ENCODE measurements at places on chromosomes 3 and 15.

DNA sequence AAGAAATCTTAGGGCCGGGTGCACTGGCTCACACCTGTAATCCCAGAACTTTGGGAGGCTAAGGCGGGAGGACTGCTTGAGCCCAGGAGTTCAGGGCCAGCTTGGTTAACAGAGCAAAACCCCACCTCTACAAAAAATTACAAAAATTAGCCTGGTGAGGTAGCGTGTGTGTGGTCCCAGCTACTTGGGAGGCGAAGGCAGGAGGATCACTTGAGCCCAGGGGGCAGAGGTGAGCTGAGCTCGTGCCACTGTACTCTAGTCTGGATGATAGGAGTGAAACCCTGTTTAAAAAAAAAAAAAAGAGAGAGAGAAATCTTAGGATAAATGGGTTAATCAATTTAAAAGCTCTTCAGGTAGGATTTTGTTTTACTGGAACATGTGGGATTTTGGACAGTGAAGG, 31.2 kb upstream of the DUT start:
- DNase-seq = no peak

DNA sequence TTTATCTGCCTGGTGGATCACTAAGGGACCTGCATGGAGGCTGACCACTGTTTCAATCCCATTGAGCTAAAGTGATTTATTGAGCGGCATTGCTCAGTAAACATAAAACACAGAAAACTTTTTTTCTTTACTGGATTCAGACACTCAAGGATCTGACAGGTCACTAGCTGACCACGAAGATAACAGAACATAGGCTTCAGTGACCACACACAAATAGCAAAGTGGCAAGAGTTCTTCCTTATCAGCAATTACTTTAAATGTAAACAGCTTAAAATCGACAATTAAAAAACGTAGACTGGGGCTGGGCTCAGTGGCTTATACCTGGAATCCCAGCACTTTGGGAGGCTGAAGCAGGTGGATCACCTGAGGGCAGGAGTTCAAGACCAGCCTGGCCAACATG, 48.7 kb downstream of the STAG1 start:
- DNase-seq = no peak

DNA sequence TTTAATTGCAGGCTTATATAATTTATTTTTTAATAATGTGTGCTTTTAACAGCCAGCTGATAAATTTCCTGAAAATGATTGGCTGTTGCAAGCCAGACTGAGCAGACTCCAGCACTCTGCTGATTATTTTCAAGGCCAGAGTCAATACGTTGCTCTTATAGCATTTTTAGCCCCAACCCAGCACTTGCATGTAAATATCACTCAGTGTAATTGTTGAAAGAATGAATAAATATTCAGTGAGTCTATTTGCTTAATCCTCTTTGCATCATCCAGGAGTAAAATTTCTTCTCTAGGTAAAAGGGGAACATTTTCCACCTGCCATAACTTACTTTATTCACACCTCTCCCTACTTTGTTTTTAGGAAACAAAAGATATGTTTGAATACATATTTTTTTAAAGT, 2.9 kb downstream of the GABRR3 start:
- no peak for DNase-seq

- no peak for DNase-seq
These were observed 537 bp downstream of the GRAMD2A start for GRCh38 chr15:72197041-72197459.

DNA sequence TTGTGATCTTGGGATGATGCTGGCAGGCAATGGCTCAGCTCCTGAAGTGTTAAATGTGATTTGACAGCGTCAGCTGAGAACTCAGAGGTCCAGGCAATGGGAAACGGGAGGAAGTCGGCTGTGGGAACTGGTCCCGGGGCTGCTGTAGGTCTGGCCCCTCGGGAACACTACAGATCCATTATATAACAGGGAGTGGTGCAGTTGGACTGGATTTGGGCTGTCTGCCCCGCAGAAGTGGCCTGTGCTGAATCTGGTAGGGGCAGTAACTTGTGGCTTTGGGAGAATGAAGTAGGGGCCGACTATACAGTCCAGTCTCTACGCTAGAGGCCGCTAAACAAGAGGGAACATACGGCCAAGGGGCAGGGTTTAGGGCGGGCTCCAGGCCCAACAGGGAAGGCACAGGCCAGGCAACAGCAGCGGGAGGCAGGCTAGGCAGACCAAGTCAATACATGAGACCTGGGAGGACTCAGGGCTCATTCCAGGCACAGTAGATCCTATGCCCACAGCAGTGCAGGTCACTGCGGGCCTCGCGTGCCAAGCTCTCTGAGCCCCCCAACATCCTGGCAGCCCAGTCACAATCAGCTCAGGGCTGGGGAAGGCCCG, 20.3 kb upstream of the IL16 start:
- DNase-seq = no peak

DNA sequence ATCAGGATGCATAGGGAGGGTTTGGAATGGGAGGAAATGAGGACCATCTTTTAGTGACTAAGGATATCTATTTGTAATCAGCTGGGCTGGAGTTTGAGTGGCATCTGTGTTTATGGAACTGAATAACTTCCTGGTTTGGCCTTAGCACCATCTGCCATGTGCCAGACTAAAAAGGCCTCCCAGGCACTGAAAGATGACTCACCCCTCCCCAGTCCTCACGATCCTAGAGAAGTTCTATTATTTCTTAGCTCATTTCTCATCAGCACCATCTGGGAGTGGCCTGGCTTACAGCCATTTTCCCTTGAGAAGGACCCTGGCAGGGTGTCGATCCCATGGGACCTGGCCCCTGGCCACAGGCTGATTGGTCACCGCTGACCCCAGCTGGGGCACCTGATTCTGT, 23.9 kb upstream of the CTXND1 start:
- DNase-seq = peak; percentile 70

- DNase-seq = no peak
These were observed 15.7 kb downstream of the LYZL4 start for GRCh38 chr3:42394579-42395288.

GRCh38 chr15:93478947-93479346, 389.9 kb upstream of the RGMA start:
- no peak for DNase-seq

- no peak for DNase-seq
These were observed 121.3 kb upstream of the ZNF717 start for GRCh38 chr3:75906555-75907112.

GRCh38 chr3:14847613-14848541, 29.1 kb downstream of the FGD5 start:
- DNase-seq = peak; percentile 8

DNA sequence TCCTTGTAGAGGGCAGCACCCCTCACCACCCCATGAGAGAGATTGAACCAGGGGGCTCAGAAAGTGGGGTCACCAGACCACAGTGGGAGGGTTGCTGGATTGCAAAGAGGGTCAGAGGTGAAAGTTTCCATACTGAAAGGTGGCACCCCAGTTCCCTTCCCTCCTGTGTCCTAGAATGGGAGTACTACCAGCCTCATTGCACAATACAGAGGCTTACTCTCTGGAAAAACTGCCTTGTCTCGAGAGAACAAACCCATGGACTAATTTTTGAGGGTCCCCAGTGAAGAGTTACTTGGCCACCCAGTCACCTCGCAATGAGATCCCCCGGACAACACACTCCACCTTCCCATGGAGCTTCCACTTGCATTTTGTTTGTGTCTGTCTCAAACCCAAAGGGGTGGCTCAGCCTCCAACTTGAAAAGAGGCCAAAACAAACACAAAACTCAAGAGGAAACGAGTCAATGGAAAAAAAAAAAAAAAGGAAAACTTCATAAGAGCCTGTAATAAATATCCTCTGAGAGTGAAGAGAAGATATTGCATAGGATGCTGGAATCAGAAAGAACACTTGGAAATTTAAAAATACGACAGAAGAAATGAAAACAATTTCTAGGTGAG, 18.6 kb downstream of the MESP2 start:
- DNase-seq = no peak

DNA sequence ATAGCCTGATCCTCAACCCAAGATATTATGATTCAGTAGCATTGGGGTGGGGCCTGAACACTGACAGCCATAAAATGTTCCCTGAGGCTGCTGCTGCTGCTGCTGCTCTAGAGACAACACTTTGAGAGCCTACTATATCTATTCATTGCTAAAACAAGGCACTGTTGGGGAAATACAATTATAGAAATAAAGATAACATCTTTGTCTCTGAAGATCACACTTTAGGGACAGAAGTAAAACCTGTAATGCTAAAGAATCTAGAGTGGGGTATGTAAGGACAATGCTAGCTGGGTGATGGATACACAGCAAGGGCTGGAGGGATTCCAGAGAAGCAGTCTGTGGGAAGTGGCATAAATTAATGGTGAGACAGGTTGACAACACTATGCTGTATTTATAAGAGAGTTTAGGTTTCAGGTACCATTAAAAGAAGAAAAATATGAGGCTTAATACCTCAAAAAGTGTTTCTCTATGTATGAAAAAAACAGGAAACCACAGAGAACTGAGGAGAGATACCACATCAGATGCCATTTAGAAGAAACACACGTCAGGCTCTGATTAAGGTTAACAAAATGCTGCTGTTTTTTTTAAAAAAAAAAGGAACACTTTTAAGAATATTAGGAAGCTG, 115.9 kb downstream of the CBLB start:
- peak; percentile 3 for DNase-seq

DNA sequence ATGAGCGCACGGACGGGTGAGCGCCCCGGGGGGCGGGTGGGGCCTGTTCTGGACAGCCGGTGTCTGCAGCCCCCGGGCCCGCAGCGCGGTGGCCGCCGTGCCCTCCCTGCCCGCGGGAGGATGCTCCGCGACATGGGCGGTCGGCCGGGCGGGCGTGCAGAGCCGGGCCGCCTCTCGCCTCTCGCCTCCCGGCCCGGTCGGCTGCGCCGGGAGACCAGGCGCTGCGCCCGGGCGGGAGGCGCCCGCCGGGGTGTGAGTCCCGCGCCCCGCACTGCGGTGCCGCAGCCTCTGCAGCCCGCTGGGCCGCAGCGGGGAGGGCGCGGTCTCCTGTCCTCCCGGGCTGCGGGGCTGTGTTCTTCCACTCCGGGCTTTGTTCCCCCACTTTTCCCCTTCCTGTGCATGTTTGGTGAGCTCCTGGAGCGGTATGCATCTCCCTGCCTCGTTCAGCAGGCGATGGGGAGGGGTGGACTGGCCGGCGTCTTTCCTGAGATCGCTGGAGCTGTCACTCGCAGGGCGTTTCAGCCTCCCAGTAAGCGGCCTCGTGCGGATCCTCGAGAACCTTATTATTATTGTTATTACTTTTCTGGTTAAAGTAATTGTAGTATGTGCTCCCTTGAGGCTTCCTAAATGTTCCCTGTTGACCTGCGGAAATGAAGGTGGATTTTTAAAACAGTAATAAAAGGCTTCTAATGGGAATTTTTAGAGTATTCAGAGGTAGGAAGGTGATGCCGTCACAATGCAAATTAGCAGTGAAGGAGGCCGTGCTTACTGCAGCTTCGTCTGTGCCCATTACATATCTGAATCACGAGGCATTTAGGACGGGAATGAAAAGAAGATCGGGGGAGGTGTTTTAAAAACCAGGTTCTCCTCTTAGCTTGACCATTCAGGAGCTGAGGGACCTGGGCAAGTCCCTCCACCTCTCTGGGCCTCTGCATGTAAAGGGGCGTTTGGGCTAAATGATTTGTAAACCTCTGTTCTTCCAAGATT, 593 bp downstream of the TMOD2 start:
- peak; percentile 43 for DNase-seq

DNA sequence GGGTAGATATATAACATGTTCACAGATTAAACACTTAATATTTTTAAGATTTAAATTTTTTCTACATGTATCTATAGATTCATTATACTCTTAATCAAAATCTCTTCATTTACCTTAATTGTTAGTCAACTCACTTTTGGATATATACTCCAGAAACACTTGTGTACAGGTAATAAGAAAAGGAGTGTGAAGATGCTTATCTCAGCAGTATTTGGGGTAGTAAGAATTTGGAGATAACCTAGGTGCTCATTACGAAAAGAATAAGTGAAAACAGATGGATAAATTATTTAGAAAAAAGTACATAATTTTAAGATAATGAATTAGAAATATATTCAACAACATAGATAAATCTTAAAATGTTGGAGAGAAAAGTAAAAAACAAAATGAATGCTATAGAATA, 226.5 kb upstream of the PLSCR5 start:
- no peak for DNase-seq

DNA sequence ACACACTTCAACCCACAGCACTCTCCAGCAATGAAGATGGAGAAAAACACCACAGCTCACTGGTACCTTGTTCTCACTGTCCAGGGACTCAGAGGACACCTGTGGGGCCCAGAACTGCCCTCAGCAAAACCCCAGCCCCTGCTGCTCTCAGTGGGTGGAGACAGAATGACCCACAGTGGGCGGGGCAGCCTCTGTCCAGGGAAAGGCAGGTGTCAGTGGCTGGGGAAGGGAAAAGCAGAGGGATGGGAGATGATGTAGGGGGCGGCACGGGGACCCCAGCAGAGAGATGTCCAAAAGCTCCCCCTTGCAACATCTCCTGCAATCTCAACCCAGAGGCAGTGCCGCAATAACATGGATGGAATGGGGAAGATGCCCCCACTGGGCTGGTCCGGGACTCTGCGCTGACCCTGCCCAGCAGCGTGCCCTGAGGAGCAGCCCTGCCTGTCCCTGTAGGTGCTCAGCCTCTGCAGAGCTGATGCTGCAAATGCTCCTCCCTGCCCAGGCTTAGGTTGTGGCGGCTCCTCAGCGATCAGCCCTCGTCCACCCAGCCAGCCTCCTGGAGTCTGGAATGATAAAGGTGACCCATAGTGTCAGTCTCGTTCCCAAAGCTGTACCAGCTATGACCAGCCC, 193.9 kb downstream of the XXYLT1 start:
- no peak for DNase-seq

DNA sequence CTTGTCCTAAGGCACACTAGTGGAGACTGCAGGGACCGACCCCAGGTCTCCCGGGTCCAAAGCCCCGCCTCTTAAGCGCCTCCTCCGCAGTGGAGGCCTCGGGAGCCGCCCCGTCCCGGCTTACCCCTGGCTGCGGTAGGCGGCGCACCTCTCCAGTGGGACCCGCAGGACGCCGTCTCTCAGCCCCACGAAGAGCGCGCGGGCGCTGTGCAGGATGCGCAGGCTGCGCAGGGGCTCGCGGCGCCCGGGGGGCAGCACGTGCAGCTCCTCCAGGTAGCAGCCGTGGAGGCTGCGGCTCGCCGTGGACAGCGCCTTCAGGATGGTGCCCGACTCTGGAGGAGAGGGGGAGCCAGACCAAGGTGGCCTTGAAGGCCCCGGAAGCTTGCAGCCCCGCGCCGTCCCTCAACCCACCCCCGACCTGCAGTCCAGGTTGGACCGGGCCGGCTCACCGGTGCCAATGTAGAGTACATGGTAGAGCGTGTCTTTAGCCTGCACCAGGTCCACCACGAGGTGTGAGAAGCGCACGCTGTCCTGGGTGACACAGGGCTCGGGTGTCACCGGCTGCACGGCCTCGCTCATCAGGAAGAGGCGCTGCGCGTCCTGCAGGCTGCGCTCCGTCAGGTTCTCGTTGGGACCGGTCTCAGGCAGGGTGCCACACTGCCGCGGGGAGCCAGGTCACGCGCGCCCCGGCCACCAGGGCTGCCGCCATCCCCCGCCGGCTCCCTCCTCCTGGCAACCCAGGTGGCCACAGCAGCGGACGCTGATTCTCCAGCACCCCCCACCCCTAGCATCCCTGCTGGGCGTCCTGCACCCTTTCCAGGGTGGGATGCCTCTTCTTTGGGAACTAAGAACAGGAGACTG, 105.5 kb downstream of the SEMA5B start:
- peak; percentile 19 for DNase-seq

GRCh38 chr3:32843510-32844321, 25.9 kb downstream of the TRIM71 start:
- no peak for DNase-seq

GRCh38 chr3:52784021-52784621, 6.7 kb downstream of the ITIH1 start:
- DNase-seq = no peak

All from RWPE1 (cell line).